ENCODE measurements at places on chromosomes 11 and 22.

DNA sequence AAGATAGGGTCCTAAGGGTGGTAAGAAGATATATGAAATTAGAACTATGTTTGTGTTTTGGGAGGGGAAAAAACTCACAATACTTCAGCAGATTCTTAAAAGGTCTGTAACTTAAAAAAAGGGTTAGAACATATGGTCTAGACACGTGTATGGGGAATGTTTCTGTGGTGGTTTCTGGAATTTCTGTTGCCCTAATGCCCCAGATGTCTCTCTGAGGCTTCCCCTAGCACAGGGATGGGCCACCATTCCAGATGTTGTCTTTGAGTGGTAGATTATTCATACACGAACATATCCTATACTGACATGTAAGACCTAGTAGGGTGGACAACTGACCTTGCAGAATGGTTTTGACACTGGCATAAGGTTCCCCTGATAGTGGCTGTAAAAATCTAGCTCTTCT, 26.2 kb downstream of the EHF start:
- DNase-seq = no peak

DNA sequence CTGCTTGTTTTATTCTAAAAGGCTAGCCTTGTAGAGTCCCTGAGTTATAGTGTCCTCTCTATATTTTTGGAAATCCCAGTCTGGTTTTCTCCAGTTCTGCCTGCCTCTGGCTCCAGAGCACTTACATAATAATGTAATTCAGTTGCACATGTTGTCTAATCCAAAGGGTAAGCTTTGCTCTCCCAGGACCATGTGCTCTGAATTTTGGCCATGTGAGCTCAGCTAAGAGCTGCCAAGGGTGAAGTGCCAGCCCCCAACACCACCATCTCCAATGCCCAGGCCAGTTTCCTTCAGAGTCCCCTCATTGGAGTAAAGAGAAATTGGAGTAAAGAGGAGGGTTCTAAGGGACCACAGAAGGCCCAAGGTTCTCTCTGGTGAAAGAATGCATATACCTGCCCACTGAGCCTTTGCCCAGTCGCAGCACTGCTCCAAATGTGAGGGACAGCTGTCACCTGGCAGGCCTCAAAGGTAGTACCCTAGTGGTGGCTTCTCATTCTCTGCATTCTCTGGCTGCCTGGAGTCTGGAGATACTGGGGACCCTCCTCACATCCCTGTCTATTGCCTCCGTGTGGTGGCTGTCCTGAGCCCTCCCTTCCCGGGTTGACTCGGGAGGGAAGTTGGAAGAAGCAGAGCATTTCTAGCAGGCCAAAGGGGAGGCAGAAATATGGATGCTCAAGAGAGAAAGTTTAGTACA, 4.9 kb downstream of the CRY2 start:
- DNase-seq = no peak

DNA sequence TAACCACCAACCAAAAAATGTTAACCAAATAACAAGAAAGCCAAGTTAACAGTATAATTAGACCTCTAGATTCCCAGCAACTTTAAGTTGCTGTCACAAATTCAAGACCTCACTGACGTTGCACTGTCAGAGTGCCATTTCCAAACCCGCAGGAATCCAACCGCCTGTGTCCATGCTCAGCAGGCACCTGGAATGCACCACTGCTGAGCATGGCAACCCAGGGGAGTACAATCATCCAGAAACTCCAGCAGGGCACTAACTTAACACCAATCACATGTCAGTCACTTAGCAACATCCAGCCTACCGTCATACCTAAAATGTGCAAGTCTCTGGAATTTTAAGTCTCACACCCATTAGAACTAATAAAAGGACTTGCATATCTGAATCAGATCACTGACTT, 48.8 kb downstream of the SMCO4 start:
- DNase-seq = peak; percentile 15

DNA sequence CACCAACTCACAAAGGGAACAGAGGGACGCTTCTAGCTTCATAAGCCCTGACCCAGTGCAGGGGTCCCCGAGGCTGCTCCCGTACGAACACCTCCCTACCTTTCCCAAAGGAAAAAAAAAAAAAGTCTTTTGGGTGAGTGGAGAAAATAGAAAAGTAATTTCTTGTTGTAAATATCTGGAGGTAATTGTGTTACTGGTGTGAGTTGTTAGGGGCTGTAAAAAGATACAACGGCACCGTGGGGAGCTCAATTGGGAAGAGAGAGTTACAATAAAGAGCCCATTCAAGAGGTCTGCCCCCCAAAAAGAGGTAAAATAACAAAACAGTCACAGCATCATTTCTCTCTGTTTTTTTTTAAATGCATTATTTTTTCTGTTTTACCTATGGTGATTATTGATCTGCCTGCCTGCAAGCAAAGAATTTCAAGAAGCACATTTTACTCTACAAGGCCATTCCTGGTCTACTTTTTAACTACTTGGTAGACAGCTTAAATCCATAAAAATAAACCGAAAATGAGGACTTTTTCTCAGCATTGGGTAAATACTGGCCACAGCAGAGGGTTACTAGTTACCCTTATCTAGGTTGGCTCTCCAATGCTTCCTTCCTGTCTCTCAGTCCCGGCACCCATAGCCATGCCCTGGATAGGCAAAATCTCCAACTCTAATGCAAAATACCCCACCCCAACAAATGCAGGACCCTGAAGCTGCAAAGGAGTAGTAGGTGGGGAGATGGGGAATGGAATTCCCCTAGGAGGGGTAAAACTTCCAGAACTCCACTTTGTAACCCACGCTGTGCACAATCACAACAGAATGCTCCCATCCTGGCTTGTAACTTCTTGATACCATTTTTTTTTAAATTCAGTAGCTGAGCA, 3.1 kb downstream of the PAX6 start:
- no peak for DNase-seq

DNA sequence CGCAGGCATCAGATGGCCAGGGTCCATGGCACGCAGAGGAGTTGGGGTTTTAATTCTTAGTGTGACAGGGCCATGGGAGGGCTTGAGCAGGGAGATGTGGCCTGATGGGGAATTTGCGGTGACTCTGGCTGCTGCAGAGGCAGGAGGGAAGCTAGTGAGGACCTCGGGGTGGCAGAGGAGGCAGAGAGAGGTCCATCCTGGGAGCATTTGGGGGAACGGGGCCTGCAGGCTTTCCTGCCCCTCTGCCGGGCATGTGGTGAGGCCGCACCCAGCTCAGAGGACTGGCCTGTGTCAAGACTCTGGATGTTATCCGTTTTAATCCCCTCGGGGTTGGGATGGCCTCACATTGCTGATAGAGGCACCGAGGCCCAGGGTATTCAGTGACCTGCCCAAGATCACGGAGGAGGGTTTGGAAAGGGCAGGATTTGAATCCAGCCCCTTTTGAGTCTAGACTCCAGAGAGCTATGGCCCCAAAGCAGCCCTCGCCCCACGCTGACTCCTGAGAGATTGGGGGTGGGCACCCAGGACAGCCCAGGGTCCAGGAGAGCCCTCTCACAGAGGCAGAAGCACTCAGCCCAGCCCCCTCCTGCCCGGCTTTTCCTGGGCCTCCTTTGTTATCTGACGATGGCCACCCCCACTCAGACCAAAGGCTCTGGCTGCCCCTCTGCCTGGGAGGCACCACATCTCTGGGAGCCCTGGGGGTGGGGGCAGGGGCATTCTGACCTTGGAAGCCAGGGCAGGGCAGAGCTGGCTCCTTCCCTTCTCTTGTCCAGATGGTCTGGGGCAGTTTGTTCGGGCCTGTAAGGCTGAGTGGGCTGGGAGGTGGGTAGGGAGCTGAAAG, 13.9 kb downstream of the MGAT3 start:
- no peak for DNase-seq

DNA sequence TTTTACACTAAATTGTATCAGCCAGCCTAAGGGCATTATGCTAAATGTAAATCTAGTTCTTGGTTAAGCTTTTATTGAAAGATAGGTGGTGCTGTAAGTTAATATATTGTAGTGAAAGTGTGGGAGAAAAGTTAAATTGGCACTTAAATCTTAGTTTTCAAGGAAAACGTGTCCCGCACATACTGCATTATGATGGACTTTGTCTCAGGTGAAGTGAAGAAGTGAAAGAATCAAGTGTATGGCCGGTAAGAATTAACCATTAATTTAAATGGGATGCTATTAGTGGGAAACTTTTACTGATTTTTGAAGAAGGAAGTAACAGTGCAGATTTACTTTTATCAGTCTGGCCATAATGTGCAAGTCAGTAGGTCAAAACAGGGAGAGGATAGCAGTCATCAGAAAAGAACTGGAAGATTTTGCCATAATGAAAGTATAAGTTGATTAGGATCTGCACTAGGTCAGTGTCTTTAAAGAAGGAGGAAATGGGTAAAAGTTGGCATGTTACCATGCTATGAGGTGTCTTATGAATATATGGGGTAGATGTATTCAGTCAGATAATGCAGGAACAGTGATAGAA, 81.6 kb downstream of the PDHX start:
- DNase-seq = no peak

- no peak for DNase-seq
Observed at GRCh38 chr22:49609207-49609876, 218.3 kb downstream of the BRD1 start.

GRCh38 chr11:103358251-103358650, 249.0 kb downstream of the DYNC2H1 start:
- no peak for DNase-seq

GRCh38 chr11:130464291-130464812, 15.9 kb downstream of the ADAMTS15 start:
- no peak for DNase-seq

- DNase-seq = no peak
Observed at GRCh38 chr11:126384449-126385070, 29.1 kb downstream of the ST3GAL4 start.

DNA sequence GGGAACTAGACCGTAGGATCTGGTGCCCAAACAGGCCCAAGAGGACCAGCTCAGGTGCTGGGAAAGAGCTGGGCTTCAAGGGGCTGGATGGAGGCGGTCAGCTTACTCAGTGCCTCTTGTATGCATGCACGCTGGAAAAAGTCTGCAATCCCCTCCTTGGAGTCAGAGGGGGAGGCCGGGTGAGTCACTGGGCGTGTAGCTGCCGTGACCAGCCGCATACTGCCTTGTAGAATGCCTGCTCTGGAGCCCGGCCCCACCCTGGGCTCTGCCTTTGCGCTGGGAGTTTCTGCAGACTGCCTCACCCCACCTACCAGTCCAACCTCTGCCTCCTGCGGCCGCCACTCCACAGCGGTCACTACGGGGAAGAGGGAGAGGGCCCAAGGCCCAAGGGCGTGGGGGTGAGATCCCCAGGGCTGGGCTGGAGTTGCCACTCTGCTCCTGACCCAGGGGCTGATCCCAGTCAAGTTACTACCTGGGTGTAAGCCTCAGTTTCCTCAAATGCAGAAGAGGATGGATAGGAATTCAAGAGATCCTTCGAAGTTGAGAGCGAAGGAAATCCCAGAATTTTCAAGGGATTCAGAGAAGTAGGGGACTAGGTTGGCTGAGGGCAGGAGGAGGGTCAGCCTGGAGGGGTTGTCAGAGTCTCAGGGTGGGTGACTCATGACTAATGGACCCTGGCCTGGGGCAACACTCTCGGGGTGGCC, 4.2 kb downstream of the MRGPRF start:
- no peak for DNase-seq

- DNase-seq = no peak
Observed at GRCh38 chr11:79932612-79933011, 491.8 kb upstream of the TENM4 start.

DNA sequence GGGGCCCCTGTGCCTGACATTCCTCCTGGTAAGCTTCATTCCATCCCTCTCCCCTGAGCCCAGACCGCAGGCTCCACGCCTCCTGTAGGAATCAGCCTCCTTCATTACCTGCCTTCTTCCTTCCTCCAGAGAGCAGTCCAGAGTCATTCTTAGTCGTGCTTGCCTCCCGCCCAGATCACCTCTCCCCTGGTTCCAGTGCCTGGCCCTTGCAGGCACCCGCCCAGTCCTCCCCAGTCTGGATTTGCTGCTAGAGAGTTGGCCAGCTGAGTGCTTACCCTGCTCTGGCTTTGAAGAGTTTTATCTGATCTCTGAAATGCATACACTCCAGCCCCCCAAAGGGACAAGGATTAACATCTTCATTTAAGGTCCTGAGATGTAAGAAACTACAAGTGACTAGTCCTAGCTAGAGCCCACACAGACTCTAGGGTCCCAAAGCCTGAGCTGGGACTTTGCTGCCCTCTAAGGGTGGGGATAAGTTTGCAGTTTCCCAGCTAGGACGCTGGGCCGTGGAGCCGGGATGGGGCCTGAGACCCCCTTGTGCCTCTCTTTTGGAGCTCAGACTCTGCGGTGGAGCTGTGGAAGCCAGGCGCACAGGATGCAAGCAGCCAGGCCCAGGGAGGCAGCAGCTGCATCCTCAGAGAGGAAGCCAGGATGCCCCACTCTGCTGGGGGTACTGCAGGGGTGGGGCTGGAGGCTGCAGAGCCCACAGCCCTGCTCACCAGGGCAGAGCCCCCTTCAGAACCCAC, 1.6 kb downstream of the NR1H3 start:
- DNase-seq = no peak

DNA sequence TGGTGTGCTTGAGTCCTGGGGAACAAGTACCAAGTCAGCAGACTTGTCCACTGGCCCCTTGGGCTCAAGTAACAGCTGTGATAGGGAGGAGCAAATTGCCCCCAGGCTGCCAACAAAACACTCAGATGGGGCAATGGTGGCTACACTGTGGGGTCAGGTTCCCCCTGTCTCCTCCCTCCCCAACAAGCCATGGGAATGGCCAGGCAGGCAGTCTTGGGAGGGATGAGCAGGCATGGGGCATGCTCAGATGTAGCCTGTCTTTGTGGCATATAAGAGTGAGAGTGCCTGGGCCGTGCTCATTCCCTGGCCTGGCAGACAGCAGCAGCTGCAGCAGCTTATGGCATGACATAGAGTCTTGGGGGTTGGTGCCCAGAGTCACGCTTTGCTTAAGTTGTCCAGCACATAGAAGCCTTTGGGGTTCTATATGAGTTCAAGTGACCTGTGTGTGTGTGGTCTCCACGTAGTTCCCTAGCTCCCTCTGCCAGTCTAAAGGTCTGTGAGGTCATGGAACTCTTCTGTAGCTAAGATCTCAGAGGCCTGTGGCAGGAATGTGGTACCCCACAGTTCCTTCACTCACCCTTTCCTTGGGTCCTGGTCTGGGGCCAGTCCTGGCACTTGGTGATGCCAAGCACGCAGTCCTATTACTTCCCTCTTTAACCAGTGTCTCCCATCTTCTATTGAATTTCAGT, 44.7 kb downstream of the BIRC2 start:
- DNase-seq = no peak
